Kidney epithelial cell (primary cell): ENCODE measurements at places on chromosomes 12 and 14.

GRCh38 chr12:78555802-78556201 is 308.8 kb upstream of the SYT1 start:
- DNase-seq, result no peak

- DNase-seq, result no peak
Measured at GRCh38 chr14:92122351-92122677, 545 bp downstream of the CPSF2 start.

GRCh38 chr14:65186951-65187350 is 84.6 kb upstream of the MAX start:
- no peak for DNase-seq

- no peak for DNase-seq
Measured at GRCh38 chr14:85702191-85702590, 172.2 kb downstream of the FLRT2 start.

- DNase-seq, result no peak
Measured at GRCh38 chr12:122942637-122943036, 23.6 kb downstream of the ABCB9 start.

GRCh38 chr14:38502239-38502638 is 246.3 kb upstream of the CLEC14A start:
- no peak for DNase-seq

- no peak for DNase-seq
Measured at GRCh38 chr12:26496170-26496569, 300.8 kb downstream of the SSPN start.

GRCh38 chr14:20623798-20624197 is 17.7 kb downstream of the OR6S1 start:
- no peak for DNase-seq

- DNase-seq, result peak; percentile 59
Measured at GRCh38 chr14:77314043-77314442, 6.6 kb downstream of the POMT2 start.

GRCh38 chr14:65864984-65865383 is 452.5 kb downstream of the FUT8 start:
- no peak for DNase-seq

- DNase-seq, result no peak
Measured at GRCh38 chr12:53478865-53479264, 20.4 kb downstream of the MAP3K12 start.

GRCh38 chr12:23559268-23559753 is 390.2 kb downstream of the SOX5 start:
- no peak for DNase-seq

- no peak for DNase-seq
Measured at GRCh38 chr14:41950428-41951151, 343.9 kb downstream of the LRFN5 start.

DNA sequence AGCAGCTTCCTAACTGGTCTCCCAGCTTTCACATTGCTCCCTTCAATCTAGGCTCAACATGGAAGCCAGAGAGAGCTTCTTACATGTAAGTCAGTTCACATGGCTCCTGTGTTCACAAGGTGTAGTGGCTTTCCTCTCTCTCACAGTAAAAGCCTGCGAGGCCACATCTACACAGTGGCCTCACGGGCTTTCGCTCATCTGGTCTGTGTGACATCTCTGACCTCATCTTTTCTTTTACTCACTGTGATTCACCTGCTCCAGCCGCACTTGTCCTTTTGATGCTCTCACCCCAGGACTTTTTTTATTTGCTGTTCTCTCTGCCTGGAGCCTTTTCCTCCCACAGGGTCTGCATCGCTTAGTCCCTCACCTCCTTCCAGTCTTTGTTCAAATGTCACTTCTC is 122.1 kb downstream of the SLC5A8 start:
- no peak for DNase-seq

- no peak for DNase-seq
Measured at GRCh38 chr12:20400003-20400402, 31.7 kb downstream of the PDE3A start.

GRCh38 chr12:41362510-41362909 is 174.4 kb downstream of the PDZRN4 start:
- no peak for DNase-seq

- DNase-seq, result no peak
Measured at GRCh38 chr12:5033883-5034282, 9.8 kb upstream of the KCNA5 start.
